Esophagus mucosa (tissue), 1 donor: ENCODE measurements at places on chromosomes 1 and 21.

GRCh38 chr1:150775276-150775675 is 9.7 kb upstream of the CTSS start:
- no peak for ATAC-seq

- ATAC-seq = no peak
These were observed 8.8 kb downstream of the MATN1 start for GRCh38 chr1:30714536-30715090.

GRCh38 chr1:227946624-227947385 is 927 bp downstream of the WNT9A start:
- ATAC-seq = peak; percentile 84

DNA sequence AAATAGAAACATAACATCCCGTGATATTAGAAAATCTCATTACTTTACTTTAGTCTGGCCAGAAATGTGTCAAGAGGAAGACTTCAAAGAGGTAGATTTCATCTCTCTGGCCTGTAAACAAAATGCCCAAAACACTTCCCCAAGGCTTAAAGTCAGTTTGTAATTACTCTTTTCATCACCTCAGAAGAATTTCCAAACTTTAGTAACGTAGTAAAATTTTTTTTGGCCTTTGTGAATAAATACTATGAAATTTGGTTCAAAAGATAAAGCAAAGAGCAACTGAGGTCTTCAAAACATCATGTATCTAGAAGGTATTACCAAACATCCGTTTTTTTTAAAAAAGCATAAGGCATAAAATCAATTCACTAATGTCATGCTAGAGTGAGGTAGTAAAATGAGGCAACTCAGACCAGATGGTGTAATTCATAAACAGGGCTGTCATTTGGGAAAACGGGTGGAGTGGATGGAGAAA is 51.4 kb downstream of the LEPR start:
- no peak for ATAC-seq

GRCh38 chr1:56910441-56910985 is 55.3 kb downstream of the C8B start:
- ATAC-seq = no peak

DNA sequence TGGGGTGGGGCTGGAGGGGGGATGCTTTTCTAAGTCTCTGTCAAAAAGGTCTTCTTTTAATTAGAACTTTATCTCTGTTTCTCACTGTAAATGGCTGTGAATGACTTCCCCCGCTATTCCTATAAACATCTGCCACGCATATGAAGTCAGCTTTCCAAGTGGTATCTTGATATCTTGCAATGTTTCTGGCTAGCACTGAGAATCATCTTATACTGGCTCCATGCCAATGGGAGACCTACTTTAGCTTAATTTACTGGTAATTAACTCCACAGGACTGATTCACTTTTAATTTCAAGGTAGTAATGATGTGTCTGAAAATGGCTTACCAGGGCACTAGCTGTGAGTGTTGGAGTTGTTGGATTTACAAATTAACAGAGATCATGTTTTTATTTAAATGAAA is 4.3 kb downstream of the GPR88 start:
- no peak for ATAC-seq

DNA sequence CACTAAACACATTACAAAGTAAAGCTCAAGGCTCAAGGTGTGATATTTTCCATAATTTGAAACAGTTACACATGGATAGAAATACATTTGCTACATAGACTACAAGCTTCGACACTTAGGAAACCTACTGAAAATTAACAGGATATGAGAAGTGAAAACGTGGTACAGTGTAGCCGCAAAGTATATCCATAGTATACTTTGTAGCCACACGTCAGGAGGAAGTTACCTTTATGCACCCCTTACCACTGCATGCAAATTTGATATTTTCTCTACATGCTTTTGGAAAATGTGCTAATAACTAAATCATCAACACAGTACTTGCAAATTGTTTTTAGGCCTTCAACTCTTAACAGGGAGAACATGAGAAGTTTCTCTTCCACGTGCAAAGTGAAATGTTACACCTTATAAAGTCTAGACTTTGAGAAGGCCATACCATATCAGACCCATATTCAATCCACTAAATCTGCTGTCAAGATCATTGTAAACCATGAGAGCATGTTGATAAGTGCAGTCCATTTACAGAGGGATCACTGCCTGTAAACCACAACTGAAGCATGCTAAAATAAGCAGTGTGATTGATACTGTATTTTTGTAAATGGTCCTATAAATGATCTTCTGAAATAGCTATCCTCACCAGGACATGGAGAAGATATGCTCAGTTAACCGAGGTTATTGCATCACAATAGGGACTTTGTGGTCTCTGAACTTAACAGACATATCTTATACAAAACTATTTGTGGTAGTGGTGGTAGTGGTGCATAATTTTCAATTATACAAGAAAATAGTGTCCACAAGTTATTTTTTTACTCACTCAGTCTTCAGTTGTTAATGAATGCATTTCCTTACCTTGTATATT is 64.7 kb downstream of the VAV3 start:
- no peak for ATAC-seq

DNA sequence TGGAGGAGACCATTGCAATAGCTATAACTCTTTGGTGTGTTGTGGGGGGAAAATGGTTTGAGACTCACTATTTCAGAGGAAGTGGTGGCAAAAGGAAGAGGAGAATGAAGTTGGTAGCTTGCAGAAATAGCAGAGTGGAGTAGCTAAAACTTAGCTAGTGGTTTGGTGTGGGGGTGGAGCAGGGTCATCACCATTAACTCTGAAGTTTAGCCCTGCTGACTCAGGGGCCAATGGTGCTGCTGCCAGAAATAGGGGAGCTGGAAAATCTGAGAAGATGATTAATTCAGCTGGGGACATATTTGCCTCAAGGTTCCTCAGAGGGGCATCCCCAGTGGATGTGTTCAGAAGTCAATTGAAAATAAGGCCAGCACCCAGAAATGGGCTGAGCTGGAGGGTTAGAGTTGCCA is 65.4 kb downstream of the RUNX1 start:
- no peak for ATAC-seq

- ATAC-seq = no peak
These were observed 63.8 kb downstream of the CD34 start for GRCh38 chr1:207847116-207847515.

GRCh38 chr1:45373573-45373972 is 33.3 kb upstream of the MUTYH start:
- ATAC-seq = no peak

DNA sequence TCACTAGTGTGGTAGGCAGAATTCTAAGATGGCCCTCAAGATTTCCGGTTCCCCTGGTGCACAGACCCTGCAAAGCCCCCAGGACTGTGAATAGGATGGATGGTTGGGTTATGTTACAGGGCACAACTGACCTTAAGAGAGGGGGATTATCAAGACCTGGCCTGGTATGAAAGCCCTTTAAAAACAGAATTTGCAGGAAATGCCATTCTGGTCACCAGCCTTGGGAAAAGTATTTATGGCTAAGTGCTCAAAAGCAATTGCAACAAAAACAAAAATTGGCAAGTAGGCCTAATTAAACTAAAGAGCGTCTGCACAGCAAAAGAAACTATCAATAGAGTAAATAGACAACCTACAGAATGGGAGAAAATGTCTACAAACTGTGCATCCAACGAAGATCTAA is 144.7 kb upstream of the EDN2 start:
- no peak for ATAC-seq

DNA sequence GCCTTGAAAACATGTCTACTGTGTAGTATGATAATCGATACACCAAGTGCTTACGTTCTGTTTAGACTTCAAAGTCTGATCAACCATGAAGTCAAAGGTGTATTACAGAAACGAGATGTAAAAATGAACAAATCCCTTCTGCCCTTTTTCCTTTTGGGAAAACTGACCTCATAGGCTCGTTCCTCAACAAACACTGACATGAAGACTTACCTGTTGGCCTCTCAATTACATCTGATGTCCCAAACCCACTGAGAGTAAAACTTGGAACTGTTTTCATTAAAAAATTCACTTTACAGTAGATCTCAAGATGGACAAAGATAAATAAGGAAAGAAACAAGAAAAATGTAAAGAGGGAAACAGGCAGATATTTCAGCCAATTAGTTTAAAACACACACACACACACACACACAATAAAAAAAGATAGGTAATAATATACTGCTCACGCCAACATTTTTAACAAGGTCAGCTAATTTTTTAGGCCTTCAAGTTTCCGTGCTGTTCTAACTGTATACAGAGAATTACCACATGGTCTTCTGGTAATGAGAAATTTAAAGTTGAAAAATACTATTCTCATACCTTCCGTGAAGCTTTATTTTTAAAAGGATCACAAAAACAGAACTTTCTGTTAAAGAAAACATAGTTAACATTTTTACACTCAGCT is 2.1 kb downstream of the HMGN1 start:
- no peak for ATAC-seq

DNA sequence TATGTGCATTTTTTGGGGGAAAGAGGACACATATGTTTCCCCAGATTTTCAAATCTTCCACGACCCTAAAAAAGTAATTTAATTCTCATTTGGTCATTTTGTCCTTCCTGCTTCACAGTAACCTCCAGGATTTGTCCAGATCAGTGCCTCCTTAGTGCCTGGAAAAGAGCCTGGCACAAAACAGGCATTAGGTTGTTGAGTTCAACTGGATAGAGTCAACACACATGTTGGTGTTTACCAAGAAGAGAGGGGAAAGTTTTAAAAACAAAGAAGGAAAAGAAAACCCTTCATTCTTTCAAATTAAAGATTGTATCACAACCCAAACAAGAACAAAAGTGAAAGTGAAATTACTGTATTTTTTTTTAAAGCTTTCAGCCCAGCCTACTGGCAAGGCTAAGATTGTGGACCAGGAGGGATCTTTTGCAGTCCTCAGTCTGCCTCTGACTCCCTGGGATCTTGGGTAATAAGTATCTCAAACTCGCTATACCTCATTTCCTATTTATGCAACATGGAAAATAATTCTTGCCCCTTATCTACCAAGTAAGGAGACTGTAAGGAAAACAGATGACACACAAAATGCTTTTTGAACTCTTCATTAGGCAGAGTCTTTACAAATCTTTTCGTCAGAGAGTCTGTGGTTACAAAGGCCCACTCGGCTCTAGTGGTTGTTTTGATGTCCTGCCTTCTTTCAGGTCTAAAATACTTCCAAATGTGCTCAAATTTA is 57.8 kb downstream of the ZNF281 start:
- ATAC-seq = no peak

- ATAC-seq = no peak
These were observed 492.2 kb upstream of the PKN2 start for GRCh38 chr1:88191917-88192316.

DNA sequence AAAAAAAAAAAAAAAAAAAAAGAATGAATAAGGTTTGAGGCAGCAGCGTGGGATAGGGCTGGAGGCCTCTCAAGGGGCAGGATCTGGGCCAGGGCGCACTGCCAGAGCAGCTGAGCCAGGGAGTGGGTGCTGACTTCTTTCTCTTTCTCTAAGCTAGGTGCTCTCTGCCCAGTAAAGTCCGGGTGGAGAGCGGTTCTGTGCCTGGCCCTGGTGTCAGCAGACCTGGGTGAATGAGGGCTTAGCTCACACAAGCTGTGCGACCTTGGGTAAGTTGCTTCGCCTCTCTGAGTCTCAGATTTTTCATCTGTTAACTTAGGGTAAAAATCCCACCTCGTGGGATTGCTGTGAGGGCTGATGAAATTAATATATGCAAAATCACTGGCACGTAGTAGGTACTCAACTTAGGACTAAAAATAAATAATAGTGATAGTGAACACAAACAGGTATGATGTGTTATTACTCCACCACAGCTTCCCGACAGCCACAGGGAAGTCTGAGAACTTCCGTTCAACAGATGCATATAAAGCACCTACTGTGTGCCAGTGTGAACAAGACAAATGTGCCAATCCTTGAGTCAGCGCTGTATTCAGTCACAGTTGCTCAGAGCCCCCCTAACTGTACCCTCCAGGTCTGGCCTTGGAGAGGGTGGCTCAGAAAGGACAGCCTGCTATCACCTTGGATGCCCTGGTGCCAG is 2.0 kb upstream of the FAM131C start:
- no peak for ATAC-seq

DNA sequence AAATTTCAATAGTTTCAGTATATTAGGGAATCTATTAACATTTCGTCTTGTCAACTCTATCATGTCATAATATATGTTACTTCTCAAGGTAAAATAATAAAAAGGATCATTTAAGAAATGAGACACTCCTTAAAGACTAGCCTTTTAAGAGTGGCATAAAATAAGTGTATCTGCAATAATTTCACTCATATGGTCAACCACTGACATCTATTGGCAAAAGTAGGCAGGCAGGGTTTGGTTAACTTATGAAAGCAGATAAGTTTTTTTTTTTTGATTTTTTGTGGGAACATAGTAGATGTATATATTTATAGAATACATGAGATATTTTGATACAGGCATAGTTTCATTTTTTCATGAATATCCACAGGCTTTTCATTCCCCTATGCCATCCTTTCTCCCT is 5.5 kb upstream of the RGS21 start:
- no peak for ATAC-seq

- no peak for ATAC-seq
These were observed 293.3 kb downstream of the SDCCAG8 start for GRCh38 chr1:243549108-243549507.

- ATAC-seq = peak; percentile 9
These were observed 18.4 kb upstream of the FOXO6 start for GRCh38 chr1:41342774-41343355.

DNA sequence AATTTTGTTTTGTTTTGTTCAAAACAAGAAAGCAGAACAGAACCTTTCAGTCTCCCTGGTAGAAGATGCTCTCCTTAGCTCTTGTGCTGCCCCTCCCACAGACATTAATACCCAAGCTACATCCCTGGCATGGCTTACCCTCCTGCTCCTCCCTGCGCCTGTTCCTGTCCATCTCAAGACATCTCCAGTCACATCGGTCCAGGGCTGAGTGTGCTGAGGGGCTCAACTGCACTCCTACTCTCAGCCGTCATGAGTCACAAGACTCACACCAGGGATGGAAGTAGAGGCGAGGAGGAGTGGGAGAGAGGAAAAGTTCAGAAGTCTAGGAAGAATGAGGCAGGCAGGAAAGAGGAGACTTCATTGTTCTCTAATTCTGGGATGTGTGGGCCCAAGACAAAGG is 9.2 kb upstream of the TACSTD2 start:
- ATAC-seq = no peak

DNA sequence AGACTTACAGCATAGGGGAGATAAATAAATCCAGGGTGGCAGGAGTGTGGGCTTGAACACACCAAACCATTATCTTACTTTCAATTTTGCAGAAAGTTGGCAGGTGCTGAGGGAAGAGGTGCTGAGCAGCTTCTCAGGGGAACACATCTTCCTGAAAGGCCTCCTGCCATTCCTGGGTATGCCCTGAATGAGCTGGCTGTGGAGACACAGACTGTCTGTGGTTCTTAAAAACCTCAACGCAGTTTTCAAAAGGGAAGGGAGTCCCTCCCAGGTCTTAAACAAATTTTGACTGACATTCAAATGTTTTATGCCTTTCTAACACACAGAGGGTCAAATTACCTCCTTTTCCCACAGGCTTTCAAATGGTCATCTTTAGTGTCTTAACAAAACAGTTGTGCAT is 166.9 kb downstream of the TNFSF18 start:
- ATAC-seq = no peak
